ENCODE measurements at places on chromosomes 7 and 10. TPM values are rescaled to one million over a fixed set of nuclear protein-coding genes. Genes with fewer than 3 reads are reported as not detected.

DNA sequence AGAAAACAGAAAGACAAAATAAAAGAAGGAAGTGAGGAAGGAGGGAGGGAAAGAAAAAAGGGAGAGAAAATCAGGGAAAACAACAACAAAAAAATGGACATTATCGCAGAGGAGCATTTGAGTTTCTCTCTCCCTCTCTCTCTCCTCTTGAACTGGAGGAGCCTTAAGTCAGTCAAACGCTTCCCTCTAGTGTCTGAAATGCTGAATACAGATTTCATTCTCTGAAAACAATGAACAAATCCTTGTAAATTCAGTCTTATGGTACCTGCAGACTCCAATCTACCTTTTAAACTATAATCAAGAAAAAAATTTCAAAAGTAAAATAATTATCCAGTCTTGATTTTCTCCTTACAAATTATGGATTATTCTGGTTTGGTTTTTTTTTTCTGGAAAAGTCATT, 89.2 kb upstream of the PFKP start:
- no peak for DNase-seq

Gene CCDC172
- total RNA-seq = not detected

DNA sequence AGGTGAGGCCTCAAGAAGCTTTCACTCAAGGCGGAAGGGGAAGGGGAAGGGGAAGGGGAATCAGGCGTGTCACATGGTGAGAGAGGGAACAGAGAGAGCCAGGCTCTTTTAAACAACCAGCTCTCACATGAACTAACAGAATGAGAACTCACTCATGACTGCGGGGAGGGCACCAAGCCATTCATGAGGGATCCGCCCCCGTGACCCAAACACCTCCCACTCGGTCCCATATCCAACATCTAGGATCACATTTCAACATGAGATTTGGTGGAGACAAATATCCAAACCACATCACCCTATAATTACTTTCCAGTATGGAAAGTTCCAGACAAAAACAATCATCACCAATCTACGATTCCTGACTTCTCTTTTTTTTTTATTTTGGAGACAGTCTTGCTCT, 22.9 kb downstream of the HIP1 start:
- no peak for DNase-seq

GRCh38 chr7:18191341-18191740, 163.7 kb upstream of the PRPS1L1 start:
- no peak for DNase-seq

DNA sequence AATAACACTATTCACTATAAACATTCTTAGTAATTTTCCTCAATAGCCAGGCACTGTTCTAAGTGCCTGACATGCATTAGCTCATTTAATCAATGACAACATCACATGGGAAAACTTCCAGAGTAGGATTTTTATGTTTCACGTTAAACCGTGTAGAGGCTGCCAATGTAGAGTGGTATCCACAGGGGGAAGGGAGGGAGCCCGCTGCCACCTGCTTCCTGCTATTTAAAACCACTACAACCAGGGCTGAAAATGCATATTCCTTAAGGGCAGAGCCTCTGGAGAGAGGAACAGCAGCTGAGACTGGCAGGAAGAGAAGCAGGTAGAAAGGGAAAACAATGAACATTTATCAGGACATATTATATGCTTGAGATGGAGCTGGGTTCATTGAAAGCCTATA, 684.3 kb upstream of the AUTS2 start:
- DNase-seq = no peak

Gene ABCA13
- 0.55 TPM for total RNA-seq

DNA sequence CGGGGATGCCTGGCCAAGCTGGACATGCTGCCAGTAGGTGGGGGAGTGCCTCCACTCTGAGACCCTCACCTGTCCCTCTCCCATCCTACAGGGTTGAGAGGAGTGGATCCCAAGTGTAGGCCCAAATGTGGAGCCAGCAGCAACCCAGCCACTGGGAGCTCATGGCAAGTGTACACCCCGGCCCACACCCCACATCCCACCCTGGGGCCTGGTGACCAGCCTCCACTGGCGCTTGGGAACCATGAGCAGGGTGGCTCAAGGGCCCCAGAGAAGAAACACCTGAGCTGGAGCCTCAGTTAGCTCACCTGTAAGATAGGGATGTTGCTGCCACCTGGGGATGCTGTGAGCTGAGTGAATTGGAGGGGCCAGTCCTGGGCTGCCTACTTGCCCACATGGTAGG, 10.4 kb upstream of the RET start:
- peak; percentile 56 for DNase-seq

Gene OGDHL
- 0.19 TPM for total RNA-seq

GRCh38 chr10:33067917-33068316, 109.9 kb upstream of the ITGB1 start:
- no peak for DNase-seq

DNA sequence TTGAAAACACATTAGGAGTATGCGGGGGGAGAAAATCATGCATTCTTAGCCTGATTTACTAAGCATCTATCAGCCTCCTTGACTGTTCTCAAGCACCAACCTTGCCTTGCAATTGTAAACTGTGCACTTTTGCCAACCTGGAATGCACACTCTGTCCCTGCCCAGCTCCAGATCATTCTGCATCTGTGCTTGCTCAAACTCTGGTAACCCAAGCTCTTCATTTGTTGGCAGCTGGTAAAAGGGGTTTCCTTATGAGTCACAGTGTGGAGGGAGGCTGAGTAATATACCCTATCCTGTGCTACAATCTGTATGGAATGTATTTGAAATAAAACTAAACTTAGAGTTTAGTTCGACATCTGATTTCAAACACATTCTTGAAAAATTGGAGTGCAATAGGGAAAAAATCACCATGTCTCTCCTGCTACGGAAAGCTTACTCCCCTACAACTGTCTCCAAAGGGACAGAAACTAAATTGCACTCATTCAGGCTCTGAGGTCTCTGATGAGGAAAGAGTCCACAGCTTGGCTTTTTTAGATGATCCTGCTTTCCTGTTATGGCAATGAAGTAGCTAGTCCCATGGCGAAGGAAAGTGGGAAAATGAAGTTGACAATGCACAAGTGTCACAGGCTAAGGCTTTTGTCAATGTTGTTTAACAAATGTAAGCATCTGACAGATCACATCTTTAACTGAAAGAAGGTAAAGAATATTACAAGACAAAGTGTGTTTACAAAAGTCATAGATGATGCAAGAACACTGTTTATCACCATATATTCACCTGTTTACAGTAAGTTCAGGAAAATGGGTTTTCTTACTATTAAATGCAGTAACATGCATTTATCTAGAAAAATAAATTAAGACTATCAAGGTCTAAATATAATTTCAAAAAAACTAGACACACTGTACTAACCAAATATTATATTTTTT, 61.9 kb downstream of the TES start:
- DNase-seq = no peak

Data from spleen (tissue), 13 donors.